ENCODE measurements at places on chromosomes 3 and 15.

DNA sequence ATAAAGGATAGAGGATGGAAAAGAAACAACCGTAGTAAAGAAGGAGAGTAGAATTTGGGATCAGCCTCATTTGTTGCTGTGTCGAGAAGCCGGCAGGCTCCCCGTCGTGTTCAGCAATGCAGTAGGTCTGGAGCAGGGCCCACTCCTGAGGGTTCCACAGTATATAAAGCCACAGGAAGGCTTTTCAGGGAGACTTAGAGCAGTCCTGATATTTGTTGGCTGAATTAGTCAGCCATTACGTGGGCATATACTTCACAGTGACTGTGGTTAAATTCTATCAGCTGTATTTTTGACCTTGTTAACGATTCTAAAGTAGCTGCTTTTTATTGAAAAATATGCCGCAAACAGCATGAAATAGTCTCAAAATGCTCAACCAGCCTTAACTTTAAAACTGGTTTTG is 149.5 kb downstream of the ITPR1 start:
- no peak for ATAC-seq

GRCh38 chr3:97960551-97960950 is 11.7 kb downstream of the RIOX2 start:
- ATAC-seq, result no peak

DNA sequence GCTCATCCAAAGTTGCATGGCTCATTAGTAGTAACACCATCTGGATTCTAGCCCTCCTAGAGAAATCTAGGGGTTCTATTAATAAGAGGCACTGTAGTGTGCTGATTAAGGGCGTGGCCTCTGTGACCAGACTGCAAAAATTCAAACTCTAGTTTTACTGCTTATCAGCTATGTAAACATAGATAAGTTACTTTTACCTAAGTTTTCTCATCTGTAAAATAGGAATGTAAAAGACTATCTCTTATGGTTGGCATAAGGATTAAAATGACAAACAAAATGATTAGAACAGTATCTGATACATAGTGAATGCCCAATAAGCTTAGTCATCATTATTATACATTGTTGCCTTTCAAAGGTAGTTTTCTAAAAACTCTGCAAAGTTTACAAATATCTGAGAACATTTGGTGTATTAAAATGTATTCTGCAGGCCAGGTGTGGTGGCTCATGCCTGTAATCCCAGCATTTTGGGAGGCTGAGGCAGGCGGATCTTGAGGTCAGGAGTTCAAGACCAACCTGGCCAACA is 4.5 kb downstream of the PTX3 start:
- ATAC-seq, result no peak

DNA sequence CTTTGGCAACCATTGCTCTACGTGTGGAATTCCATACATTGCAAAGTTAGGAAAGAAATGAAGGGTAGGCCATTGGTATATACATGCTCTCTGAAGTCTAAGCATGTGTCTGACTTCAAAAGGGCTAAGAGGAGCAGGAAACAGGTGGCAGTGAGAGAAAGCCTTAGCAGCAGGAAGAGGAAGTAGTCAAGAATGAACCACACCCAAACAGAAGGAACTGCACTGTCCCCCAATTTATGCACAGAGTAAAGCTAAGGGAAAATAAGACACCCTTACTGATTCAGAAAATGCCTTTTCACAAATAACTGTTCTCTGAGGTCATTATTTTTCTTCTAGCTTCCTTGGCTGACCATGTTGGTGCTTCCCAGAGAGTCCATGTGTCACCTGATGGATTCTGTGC is 575.4 kb downstream of the NTRK3 start:
- ATAC-seq, result no peak

- no peak for ATAC-seq
These were observed 241.0 kb upstream of the NR2F2 start for GRCh38 chr15:96089405-96090058.

DNA sequence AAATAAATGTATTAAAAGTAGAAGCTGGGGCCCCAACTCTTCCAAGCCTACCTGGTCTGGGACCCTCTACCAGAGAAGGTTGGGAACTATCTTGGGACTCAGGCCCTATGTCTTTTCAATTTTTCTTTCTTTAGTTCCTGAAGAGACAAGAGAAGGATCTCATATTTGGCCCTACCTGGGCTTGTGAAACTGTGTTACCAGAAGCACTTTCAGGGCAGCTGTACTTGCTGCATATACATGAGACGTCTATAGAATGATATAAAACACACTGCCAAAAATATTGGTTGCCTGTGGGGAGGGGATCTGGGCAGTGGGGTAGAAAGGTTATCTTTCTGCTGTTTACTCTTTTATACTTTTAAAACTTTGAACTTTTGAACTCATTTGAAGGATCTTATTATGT is 604 bp upstream of the EPB42 start:
- ATAC-seq, result no peak

GRCh38 chr15:90046911-90047392 is 45.8 kb downstream of the ZNF710 start:
- ATAC-seq, result no peak

GRCh38 chr3:190125436-190126068 is 4.9 kb upstream of the P3H2 start:
- no peak for ATAC-seq

DNA sequence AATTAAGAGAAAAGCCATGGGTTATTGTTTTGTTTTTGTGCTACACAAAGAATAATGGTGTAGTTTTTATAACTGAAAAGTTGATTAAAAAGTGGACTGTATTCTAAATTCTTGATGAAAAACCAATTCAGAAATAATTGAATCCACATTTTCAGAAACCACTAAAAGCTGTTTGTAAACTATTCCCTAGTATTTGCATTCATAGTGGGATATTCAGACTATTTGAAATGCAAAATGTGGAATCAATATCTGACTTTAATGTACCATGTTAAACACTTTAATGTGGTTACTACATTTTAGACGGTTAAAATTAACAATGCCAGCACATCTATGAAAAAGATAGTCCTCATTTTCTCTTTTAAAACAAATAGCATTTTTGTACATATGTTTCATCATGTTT is 104.6 kb downstream of the ZIC4 start:
- no peak for ATAC-seq

GRCh38 chr3:56101576-56101975 is 366.7 kb downstream of the ERC2 start:
- ATAC-seq, result no peak

- ATAC-seq, result no peak
These were observed 41.2 kb downstream of the TIMP4 start for GRCh38 chr3:12117473-12117872.

DNA sequence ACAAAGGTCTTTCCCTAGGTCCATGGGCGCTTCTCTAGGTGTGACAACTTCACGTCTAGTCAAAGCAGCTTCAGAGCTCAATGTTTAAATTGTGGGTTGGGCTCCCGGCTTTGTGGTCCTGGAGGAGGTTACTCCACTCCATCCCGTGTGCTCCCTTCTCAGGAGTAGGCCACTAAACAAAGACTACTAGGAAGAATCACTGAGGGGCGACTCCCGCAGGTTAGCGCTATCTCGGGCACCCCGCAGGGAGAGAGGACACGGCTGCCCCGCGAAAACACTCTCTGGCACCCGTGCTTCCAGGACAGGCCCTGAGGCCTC is 500 bp downstream of the PARP6 start:
- peak; percentile 8 for ATAC-seq

GRCh38 chr3:174162550-174162949 is 696.6 kb upstream of the NAALADL2 start:
- ATAC-seq, result no peak

DNA sequence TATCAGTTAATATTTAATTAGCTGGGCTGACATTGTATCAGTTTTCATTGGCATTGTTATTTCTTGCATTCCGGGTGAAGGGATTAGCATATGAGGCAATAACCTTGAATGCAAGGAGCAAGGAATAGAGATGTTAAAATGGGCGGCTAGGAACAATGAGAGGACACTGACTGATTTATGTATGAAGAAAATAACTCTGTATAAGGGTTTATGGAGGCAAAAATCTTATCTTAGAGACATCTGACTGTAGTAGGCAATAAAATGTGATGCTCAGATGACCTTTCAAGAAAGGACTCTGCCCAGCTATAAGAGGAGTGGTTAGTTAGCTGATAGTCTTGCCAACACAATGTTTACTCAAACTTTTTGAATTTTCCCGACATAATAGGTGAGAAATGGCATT is 158.3 kb downstream of the EFHB start:
- ATAC-seq, result no peak

DNA sequence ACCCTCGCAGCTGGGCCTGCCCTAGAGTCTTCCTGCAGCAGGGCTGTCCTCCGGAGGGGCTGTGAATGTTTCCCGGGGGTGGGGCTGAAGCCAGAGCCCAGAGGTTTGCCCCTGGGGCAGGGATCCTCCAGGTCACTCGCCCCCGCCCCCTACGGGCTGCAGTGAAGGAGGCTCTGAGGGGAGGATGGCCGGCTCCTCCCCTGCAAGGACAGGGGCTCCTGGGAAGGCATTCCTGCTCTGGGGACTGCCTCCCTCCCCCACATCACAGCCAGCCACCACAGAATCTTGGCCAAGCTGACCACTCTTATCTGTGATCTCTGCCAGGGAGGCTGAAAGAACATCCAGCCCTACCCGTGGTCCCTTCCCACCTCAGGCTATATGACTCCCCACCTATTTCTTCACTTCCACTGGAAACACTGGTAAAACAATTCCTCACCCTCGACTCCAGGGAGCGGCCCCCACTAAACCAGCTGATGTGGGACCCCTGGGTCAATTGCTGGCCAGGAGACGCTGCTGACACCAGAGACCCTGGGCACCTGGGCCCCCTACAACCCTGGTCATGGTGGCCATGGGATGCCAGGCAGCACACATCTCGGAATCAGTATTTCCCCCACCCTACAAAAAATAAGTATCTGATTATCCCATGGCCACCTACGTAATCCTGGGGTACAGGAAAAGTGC is 66.0 kb downstream of the HMCES start:
- no peak for ATAC-seq

DNA sequence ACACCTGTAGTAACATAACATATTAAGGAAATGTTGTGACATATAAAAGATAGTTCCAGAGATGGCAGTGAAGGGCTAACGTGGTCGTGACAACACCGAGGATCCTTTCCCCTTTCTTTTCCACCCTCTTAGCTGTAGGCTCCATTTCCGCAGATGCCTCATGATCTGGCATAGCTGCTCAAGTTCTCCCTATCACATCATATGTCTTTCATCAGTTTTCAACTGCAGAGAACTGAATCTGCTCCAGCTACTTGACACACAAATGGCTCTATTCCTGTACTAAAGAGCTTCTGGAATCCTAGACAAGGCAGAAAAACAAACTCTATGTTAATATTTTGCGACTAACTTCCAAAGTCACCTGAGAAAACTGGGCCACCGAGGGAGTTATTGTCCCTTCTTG is 275.0 kb upstream of the SLCO3A1 start:
- ATAC-seq, result no peak

DNA sequence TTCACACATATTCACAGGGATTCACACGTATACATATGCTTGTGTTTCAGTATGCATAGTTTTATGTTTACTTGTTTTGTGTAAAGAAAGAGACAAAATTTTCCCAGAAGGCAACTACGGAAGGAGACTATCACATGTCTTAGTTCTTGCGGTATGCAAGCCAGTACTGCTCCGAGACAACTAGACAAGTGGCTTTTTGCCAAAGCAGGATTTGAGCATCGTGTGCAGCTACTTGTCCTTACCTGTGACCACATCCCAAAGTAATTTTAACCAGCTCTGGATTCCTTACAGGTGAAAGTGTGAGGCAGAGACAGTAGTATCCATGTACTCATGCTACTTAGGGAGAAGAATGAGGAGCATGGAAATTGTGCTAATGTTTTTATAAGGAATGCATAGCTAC is 591.4 kb upstream of the NR2F2 start:
- no peak for ATAC-seq

- peak; percentile 93 for ATAC-seq
These were observed 55.3 kb upstream of the CA12 start for GRCh38 chr15:63436872-63437375.

- ATAC-seq, result no peak
These were observed 100.9 kb upstream of the HACD2 start for GRCh38 chr3:123685780-123686179.

DNA sequence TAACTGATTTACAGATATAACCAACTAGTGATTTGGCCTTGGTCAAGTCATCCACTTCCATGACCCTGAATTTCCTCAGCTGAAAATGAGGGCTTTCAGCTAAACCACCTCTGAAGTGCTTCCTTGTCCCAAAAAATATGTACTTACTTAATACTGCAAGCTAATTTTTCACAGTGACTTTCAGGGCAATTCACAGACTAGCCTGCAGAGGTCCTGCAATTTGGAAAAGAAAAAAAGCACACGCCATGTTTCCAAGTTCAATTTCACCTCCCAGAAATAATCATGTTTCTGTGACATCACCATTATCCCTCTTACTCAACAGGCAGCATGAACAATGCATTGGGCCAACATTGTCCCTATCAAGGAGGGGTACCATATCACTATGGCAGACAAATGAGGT is 218.2 kb downstream of the SHOX2 start:
- ATAC-seq, result no peak

DNA sequence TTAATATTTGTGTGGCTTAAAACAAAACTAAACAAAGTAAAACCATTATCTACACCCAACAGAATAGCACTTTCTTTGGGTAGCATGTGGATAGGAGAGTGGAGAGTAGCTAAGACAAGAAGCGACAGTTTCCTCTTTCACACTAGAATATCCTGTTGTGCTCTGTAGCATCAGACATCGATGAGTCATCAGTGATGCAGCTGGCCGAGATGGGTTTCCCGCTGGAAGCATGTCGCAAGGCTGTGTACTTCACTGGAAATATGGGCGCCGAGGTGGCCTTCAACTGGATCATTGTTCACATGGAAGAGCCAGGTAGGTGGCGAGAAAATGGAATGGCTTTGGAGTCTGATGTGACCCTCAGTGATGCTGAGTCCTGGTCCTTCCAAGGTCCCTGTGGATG is 108.1 kb downstream of the USP13 start:
- no peak for ATAC-seq

GRCh38 chr3:177729956-177730681 is 532.8 kb upstream of the TBL1XR1 start:
- ATAC-seq, result no peak

DNA sequence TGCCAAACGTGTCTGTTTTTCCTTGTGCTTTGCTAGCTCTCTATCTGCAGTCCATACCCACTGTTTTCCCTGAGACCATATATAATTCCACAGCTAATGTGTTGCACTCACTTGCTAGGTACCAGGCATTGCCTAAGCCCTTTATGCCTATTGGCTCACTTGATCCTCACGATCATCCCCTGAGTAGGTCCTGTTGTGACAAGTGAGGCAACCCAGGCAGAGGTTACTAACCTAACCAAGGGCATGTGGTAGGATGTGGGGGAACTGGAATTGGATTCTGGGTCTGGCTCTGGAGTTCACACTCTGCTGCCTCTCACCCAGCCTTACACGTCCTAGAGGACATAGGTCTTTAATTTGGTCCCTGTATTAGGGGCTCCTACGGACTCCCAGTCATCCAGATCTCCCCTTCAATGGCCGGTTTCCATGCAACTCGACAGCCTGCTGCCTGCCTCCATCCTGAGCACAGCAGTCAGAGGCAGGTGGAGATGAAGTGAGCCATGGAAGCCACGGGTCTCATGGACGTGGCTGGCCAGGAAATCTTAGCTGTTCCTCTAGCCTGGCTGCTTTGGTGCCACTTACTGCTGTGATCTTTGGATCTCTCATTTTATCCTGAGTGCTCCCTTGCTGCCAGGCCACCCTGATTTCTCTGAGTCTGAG is 38.9 kb upstream of the MYZAP start:
- no peak for ATAC-seq

- ATAC-seq, result peak; percentile 91
These were observed 4.0 kb upstream of the SMCO1 start for GRCh38 chr3:196518966-196519717.

- no peak for ATAC-seq
These were observed 74.3 kb upstream of the EOMES start for GRCh38 chr3:27796365-27796875.

GRCh38 chr3:31472479-31473390 is 60.0 kb upstream of the STT3B start:
- ATAC-seq, result peak; percentile 99
